D721Med (cell line): ENCODE measurements at places on chromosomes 7 and 10.

GRCh38 chr7:140674356-140674800 lies 1.6 kb downstream of the ADCK2 start:
- DNase-seq, result no peak

DNA sequence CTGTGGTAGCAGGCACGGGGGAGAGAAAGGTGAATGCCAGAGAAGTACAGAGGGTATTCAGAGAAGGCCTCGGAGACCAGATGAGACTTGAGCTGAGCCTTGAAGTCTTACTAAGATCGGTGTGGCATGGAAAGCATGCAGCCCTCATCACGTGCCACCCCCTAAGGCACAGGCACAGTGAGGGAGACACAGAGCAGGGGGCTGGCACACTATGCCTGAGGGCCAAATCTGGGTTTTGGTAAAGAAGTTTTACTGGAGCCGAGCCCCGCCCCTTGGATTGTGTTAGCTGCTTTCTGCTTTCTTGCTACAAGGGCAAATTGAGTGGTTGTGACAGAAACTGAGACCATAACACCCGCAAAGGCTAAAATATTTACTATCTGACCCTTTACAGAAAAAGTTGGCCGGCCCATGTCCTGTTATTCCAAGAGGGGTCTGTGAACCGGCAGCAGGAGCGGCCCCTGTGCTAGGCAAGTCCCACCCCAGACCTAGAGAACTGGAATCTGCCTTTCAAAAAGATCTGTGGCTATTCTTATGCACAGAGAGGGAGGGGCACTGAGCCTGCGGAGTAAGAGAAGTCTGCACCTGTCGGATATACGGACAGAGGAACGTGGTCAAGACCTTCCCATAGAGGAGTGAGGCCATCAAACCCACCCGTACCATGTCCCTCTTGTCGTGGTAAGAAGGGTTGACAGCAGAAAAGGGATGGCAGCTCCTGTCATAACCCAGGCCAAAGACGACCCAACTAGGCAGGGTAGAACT lies 109.3 kb upstream of the RHEB start:
- no peak for DNase-seq

GRCh38 chr7:144736880-144737493 lies 98.9 kb downstream of the TPK1 start:
- DNase-seq, result no peak

DNA sequence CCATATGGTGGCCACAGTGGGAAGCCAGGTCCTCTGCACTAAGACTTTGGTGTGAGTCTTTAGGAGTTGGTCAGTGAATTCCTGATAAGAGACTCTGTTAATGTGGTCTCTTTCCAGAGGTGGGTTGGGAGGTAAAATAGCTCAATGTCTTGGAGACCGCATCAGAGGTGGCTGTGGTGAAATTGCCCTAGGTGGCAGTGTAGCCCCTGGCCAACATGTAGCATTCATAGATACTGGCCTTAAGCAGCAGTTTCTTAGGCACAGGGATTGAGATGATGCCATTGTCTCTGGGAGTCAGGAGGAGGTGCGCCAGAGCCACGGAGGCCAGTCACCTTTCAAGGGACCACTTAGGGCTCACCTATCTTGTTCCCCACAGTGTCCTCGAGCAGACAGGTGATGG lies 202.8 kb downstream of the CREB5 start:
- DNase-seq, result no peak

DNA sequence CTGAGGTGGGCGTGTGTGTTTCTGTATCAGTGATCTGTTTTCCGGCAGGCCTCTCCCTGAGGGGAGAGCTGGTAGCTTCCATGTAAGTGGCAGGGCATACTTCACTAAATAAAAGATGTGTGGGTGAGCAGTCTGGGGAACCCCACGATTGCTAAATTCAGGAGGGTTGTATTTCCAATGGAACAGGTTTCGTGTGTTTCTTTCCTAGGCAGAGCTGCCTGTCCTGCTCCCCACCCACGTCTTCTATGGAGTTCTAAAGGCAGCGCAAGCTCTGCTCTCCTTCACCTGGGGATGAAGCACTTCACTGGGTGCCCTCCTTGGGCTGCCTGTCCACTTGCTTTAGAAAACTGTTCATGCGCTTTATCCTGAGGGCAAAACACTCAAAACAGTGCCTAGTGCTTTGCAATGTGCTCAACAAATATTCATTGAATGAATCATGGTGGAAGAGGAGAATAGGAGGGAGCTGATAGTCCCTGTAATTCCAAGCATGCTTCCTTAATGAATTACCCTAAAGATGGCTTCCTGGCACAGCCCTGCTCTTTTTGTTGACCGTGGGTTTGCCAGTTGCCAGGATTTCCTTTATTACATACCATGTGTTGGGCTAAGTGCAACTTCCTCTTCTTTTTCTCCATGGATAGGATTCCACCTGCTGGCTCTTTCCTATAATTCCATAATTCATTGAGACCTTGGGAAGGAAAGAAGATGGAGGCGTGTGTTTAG lies 50.6 kb upstream of the SRPK2 start:
- no peak for DNase-seq

- no peak for DNase-seq
Observed at GRCh38 chr10:22316286-22317075, at the start of gene COMMD3. Gene COMMD3 (plus strand): TSS chr10:22316388. CDS start chr10:22316418, 30 bp downstream.
